ENCODE measurements at places on chromosomes 12 and 14. TPM values are rescaled to one million over a fixed set of nuclear protein-coding genes. Genes with fewer than 3 reads are reported as not detected.
A peak's percentile ranks its signal among the peaks of the same experiment; 100 is the strongest.

The DNAI7 gene
- total RNA-seq: not detected

The CLEC1A gene
- total RNA-seq: 12.5 TPM

The INHBC gene
- total RNA-seq: not detected

DNA sequence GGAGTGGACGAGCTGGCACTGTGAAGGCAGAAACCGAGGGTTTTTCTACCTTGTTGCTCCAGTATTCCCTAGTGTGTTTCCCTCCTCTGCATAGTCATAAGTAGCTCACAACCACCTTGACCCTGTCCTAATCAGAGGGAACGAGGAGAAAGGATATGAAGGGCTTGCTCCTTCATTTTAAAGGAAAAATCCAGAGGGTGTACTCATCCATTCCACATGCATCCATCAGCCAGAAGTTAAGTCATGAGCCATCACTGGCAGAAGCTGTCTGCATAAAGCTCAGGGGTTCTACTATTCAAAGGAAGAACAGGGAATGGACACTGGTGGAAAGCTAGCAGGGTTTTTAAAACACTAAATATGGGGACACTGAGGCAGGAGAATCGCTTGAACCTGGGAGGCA lies 84.3 kb upstream of the FOXN3 start:
- no peak for DNase-seq

GRCh38 chr12:130086248-130086647 lies 76.0 kb upstream of the FZD10 start:
- DNase-seq: no peak

The MAP3K9 gene
- under 0.01 TPM for total RNA-seq

DNA sequence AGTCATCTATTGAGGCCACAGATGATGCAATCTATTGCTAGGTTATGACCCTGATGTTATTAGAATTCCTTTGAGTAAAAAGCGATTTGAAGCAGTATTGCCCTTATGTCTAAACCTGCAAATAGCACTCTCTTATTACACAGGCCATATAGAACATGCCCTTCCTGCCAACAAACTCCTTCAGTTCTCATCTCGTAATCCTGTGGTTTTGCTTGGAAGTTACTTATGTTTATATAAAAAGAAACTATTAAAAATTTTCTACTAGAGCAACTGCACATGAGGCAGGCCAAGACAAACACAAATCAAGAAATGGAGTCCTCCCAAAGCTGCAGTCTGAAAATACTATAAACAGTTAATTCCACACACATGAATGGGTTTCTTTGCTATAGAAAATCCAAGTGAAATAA lies 1200.2 kb downstream of the LRFN5 start:
- no peak for DNase-seq

The PEX5 gene
- 23.5 TPM for total RNA-seq

The RFLNA gene
- total RNA-seq: 0.20 TPM

DNA sequence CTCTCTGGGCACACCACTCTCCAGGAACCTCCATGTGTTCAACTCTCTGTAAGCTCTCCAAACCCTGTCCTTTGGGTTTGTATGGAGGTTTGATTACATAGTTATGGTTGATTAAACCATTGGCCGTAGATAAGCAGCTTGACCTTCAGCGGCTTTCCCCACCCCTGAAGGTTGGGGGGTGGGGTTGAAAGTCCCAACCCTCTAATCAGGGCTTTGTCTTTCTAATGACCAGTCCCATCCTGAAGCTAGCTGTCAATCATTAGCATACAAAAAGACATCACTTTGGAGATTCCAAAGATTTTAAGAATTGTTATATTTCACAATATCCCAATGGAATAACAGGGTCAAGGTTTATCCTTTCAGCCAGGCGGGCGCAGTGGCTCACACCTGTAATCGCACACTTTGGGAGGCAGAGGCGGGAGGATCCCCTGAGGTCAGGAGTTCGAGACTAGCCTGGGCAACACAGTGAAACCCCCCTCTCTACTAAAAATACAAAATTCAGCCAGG lies 8.4 kb downstream of the FAM186A start:
- no peak for DNase-seq

- DNase-seq: no peak
Observed at GRCh38 chr14:104374718-104375080, 204.9 kb upstream of the C14orf180 start.

- DNase-seq: no peak
Observed at GRCh38 chr14:26137161-26137560, 460.7 kb downstream of the NOVA1 start.

The LRCOL1 gene
- total RNA-seq: 2.2 TPM

DNA sequence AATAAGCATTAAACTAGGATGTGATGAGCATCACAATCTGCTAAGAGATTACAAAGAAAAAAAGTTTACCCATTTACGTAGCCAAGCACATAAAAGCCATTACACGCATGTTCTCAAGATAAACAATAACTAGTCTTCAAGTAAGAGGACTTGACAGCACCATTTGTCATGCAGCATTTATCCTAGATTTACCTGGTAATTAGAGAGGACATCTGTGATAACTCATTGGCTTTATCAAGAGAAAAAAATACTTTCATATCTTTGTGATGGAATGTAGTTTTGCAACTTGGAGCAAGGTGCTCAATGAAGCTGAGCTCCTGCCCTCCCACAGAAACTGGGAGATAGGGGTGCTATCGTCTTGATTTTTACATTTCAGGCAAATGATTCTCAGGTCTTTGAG lies 1023.7 kb downstream of the FSCB start:
- no peak for DNase-seq

DNA sequence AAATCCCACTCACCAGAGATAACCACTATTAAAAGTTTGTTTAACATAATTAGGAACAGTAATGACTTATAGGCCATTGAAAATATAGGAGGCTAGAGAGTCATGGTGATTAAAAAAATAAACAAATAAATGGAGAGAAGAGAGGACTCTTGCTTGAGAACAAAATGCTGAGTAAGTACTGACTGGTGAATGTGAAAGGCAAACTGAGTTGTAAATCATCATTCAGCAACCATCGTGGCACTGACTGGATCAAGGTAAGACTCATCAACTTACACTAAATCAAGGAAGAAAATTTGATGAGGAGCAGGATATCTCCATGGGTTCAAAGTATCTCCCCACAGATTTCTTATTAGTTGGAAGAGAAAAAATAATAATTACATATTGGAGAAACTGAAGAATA lies 14.1 kb upstream of the YBX3 start:
- no peak for DNase-seq

The EIF2S3B gene
- 7.8 TPM for total RNA-seq

DNA sequence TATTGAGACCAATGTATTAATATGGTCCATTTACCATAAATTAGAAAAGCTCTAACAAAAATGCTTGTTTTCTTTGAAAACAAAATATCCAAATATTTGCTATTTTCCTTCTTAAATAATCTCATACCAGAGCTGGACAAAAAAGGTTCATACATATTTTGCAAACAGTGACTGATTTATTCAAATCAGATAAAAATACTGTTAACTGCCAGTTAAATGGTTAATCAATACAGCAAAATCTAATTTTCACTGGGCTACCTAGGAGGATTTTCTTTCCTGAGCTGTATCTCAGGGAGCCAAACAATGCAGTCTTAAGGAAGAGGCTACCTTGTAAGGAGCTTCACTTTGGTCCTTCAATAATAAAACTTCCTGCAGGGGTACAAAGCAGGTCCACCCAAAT lies 2.0 kb downstream of the FERMT2 start:
- no peak for DNase-seq

DNA sequence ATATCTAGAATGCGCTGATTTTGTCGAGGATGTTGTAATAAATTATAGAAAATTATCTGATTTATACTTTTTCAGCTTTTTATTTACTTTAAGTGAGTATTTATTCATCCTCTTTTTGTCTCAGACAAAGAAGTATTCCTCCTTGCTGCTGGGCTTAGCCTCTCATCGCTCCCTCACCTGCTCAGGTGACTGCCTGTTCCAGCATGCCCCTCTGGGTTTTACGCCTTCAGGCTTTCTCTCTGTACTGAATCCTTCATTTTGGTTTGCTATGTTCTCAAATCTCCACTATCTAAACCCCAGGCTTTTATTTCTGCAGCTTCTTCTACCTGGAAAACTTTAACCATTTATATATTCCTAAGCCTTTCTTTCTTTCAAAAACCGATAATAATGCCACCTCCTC lies 1650.9 kb upstream of the SEL1L start:
- DNase-seq: no peak

DNA sequence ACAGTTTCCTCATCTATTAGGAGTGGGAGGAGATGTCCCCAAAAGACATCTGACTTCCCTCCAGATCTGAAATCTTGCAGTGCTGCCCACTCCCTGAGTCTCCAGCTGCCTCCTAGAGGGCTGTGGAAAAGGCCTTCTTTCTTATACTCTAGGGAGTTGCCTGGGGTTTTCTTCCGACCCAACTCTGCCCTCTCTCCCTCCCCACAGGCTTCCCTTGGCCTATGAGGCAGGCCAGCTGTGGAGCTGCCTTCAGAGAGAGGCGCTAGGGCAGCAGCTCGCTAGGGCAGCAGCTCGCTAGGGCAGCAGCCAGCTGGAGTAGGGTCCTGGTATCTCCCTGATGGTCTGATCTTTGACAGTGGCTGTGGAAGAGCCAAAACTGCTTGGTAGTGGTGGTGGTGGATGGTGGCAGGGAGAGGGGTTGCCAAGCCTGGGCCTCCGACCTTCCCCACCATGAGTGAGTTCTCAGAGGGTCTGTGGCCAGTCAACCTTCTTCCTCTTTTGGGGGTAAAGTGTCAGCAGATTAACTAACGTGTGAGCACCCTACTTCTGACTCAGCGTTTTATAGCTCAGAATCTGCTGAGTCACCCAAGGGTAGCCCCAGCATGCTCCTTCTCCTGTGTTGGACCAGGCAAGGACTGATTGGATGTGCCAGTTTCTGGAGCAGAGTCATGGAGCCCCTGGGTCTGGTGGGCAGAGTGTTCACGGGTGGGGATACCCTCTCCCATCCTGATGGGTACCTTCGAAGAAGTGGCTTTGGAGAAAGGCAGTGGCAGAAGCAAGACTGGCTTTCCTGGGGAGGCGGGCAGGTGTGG lies 2.3 kb downstream of the SLC48A1 start:
- DNase-seq: no peak

The ERP27 gene
- total RNA-seq: not detected

- DNase-seq: no peak
Observed at GRCh38 chr14:23639891-23640523, 3.8 kb downstream of the DHRS2 start.

GRCh38 chr12:3333583-3333982 lies 157.4 kb upstream of the PRMT8 start:
- no peak for DNase-seq

GRCh38 chr12:53989227-53990113 lies 4.5 kb downstream of the HOXC10 start:
- DNase-seq: peak; percentile 26

The GDF11 gene
- total RNA-seq: 1.5 TPM

- DNase-seq: peak; percentile 30
Observed at GRCh38 chr14:58243790-58244555, 670 bp upstream of the PSMA3 start.

The LRP1-AS gene
- total RNA-seq: not detected

The RPL10L gene
- not detected for total RNA-seq

All from lung microvascular endothelial cell (primary cell).